ENCODE measurements at places on chromosomes 6 and 20.

DNA sequence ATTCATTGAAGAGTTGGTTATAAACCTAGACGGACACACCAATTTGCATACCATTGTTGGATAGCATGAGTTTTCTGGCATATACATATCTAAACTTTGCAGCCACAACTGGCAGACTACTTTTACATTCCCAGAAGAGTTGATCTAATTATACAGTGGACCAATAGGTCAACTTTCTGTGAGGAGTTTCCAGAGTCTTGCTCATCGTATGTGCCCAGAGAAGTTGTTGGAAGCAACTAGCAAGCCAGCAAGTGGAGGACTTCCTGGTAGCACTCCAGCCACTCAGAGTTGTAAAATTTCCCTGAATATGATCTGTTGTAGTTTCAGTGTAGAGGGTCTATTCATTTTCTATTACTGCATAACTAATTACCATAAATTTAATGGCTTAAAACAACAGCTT, 47.1 kb upstream of the FAM184A start:
- DNase-seq: no peak

GRCh38 chr20:42027746-42028268, 409.6 kb upstream of the CHD6 start:
- no peak for DNase-seq

GRCh38 chr20:42024653-42025052, 406.5 kb upstream of the CHD6 start:
- no peak for DNase-seq

DNA sequence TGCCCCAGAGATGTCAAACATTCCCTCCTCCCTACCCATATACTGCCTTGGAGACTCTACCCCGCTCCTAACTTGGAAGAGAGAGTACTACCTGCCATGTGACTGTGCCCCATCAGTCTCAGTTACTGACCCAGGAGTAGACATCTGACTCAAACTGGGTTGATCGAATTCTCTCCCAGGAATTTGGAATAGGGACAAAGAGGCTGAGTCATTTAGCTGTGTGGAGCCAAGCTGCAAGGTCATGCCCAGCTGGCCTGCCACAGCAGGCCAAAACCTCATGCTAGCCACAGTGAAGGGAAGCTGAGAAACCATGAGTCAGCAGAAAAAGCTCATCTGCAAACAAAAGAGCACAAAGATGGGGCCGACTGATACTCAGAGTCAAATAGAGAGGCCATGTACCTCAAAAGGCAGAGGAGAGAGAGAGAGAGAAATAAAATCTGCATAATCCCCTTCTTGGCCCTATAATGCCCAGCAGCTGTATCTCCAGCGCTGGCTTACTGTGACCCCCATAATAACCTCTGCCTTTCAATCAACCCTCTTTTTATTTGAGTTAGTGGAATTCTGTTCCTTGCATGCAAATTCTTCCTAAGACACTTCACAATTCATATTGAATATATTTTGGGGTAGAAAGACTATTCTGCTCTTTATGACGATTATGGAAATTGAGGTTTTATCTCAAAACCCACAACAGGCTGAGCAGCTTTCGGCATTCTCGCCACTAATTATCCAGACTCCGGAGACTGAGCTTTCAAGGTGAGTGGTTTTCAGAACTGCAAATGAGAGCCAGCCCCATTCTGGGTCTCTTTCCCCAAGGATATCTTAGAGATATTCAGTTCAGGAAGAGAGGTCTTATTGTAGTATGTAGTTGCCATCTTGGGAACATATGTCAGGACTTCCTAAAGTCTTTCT, 21.4 kb upstream of the AKIRIN2 start:
- no peak for DNase-seq

- DNase-seq: no peak
Measured at GRCh38 chr20:17732907-17733521, 33.2 kb downstream of the BANF2 start.

- DNase-seq: no peak
Measured at GRCh38 chr6:30497714-30498113, 8.4 kb downstream of the HLA-E start.

- DNase-seq: no peak
Measured at GRCh38 chr20:47785854-47786764, 828 bp upstream of the SULF2 start.

GRCh38 chr6:16995511-16996250, 106.2 kb upstream of the STMND1 start:
- DNase-seq: no peak

GRCh38 chr20:62603021-62603906, 39.0 kb upstream of the SLCO4A1 start:
- no peak for DNase-seq

DNA sequence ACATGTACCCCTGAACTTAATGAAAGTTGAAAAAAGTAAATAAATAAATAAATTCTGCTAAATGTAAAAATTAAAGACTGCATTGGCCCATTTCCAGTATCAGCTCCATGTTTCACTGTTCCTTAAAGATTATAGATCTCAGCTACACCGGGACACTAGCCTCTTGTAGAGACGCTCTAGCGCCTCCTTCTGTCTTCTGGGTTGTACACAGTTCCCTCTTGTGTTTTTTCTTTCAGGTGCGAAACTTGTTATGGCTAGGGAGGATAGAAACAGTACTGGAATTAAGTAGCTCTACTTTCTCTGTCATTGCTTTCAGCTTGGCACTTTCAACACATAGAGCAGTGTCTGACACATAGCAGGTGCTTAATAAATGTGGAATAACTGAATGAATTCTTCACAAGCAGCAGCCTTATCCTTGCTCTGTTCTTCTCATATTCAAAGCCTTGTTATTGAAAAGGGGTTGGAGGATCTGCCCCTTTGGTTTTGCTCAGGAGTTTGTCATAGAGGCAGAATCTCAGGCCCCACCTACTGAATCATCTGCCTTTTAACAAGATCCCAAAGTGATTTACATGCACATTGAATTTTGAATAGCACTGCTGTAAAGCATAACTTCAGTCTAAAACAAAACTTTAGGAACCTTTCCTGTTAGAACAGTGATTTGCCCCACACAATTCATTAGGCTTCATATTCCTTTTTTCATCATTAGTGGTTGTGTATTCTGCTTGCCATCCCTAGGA, 92.3 kb downstream of the FIG4 start:
- DNase-seq: no peak

- DNase-seq: no peak
Measured at GRCh38 chr6:56220078-56220477, 27.3 kb downstream of the COL21A1 start.

- DNase-seq: peak; percentile 30
Measured at GRCh38 chr20:23928788-23929187, 49.2 kb upstream of the CST5 start.

DNA sequence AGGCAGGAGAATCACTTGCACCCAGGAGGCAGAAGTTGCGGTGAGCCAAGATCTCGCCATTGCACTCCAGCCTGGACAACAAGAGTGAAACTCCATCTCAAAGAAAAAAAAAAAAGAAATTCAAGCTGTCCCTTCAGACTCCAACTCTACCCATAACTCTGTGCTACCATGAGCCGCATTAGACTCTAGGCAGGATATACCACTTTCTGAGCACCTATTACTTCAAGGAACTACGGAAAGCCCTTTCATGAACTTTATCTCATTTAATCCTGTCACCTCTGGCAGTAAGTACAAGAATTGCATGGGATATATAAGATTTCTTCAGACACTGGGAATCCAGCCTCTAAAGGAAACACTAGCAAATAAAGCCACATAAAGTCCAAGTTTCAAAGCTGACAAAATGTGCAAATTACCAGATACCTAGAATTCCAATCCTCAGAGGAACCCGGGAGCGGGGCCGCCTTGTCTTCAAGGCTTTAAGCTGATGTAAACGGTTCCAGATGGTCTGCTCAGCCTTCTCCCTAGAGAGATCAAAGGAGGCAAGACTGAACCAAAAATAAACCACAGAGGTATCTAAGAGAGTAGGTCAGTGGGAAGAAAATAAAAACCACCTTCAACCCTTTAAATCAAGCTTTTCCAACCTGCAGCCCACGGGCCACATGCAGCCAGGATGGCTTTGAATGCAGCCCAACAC, 9.4 kb downstream of the CDK5RAP1 start:
- no peak for DNase-seq

GRCh38 chr6:168330403-168330802, 10.8 kb upstream of the DACT2 start:
- DNase-seq: no peak

- peak; percentile 49 for DNase-seq
Measured at GRCh38 chr20:59149678-59150504, 13.7 kb upstream of the ZNF831 start.

DNA sequence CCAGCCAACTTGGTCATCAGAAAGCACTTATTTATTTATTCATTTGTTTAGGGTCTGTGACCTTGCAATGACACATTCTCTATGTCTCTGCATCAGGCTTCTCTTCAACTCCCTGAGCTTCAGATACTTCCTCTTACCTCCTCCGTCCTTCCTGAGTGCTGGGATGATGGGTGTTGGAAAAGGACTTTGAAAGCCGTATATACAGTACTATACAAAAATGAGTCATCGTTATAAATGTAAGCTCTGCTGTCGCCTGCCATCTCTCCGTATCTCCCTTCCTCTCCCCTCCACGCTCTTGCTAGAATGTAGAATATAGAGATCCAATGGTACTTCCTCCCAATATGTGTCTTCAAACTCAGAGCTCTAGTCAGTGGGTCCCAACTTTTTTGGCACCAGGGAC, 91.9 kb upstream of the SALL4 start:
- DNase-seq: no peak

- no peak for DNase-seq
Measured at GRCh38 chr20:23363257-23363649, 1.3 kb downstream of the GZF1 start.

DNA sequence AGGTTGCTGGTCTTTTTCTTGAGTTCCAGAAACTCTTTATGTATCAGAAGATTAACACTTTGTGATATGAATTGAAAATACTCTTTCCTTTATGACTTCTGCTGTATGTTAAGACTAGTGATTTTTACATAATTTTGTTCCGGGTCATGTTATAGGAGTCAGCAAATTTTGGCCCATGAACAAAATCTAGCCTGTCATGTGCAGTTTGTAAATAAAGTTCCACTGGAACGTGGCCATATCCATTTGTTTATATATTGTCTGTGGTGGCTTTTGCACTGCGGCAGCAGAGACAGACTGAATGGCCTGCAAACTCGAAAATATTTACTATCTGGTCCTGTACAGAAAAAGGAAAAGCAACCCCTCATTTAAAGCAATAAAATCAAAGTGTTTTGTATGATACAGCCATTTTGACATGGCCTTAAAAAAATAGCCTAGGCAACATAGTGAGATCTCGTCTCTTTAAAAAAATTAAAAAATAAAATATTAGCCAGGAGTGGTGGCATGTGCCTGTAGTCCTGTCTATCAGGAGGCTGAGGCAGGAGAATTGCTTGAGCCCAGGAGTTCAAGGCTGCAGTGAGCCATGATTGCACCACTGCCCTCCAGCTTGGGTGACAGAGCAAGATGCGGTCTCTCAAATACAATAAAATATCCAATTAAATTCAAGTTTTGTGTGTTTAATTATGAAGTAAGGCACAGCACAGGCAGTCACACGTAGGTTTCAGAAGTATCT, 36.9 kb downstream of the SNX9 start:
- no peak for DNase-seq

GRCh38 chr6:97214671-97215070, 68.3 kb downstream of the MMS22L start:
- DNase-seq: no peak

GRCh38 chr6:122753000-122753687, 26.4 kb upstream of the FABP7 start:
- no peak for DNase-seq

DNA sequence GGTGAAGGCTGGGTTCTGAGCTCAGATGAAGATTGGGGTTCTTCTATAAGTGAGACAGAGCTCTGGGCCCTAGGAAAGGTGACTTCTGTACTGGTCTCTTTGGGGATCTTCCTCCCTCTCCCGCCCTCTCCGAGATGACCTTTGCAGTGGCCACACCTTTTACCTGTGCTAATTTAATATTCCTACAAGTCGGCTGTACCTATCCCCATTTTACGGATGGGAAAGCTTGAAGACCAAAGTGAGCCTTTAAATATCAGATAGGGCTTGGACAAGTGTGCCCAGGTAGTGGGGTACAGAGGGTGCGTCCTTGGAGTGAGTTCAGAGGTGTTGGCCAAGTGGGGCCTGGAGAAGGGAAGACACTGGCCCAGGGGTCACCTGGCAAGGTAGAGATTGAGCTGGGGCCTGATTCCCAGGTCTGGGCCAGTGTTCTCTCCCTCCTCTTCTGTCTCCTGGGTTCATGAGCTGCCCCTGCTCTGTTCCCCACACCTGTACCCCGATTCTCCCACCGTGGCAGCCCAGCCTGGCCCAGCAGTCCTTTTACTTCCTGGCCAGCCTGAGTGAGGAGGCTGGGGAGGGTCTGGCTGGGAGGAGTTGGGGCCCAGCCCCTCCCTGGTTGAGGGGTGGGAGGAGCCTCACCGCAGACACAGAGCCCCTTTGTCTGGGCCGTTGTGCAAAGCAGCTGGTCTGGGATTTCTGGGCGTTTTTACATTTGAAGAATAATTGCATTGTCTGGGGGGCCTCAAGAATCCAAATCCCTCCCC, 152.1 kb upstream of the RNF24 start:
- DNase-seq: no peak

- DNase-seq: no peak
Measured at GRCh38 chr6:43812850-43813578, 43.0 kb downstream of the VEGFA start.

DNA sequence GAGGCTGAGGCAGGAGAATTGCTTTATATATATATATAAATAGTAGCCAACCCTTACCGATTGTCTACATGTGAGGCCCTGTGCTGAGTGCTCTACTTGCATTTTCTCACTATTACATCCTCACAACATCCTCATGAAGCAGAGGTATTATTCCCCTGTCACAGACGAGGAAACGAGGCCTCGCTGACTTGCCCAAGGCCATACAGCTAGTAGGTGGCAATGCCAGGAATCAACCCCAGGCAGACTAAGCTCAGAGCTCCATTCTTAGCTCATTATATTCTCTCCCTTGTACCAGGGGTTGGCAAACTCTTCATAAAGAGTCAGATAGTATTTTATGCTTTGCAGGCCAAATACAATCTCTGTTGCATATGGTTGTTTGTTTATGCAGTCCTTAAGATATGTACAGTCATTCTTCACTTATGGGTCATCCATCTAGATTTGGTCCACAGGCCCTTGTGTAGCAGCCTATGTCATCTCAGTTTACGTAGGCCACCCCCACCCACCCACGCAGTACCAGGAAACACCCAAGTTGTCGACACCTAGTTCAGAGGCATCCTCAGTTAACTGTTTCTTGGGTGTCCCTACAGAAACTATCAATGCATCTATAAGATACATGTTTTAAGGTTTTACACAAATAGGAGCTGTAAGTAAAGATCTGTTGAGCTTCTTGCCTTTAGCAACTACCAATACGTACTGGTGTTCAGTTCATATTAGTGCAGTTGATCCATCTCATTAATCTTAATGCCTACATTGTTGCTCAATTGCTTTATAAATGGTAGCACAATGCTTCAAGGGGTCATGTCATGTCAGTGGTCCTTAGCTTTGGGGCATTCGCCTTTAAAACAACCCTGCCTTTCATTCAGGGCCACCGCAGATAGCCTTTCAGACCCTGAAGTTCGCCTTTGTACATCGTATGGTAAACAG, 3.0 kb downstream of the CASS4 start:
- peak; percentile 7 for DNase-seq

DNA sequence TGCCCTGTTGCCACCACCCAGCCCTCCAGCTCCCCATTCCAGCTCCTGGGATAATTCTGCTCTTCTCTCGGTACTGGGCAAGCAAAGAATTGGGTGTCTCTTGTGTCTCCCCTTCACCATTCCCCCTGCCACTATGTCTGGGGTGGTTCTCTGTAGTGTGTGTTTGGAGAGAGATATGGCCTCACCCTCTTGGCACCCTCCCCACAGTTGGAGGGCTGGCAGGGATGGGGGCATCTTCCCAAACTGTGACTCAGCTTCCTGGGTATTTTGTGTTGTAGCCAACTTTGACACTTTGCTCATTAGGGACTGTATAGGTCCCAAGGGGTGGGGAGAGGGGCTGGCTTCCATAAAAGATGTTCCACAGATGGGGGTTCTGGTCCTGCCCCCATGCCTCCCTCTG, 1.7 kb downstream of the TNXB start:
- no peak for DNase-seq
